GM06990 (cell line): ENCODE measurements at places on chromosomes 4 and X.

DNA sequence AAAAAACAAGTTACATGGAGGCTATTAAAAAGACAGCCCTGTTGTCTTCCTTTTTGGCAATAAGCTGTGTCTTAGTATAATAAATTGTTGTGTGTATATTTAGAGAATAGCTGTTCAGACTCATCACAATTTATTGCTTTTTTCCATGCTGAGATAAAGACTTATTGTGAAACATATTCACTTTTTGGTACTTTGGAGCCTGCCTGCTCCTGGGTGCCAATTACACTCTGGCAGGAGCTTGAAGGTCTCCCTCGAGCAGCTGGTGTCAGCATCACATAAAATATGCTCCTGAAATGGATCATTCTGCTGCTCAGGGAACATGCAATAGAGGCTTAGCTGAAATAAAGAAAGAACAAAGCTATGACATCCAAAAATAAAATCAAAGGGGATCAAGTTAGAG, 211.6 kb upstream of the DKK2 start:
- no peak for DNase-seq

DNA sequence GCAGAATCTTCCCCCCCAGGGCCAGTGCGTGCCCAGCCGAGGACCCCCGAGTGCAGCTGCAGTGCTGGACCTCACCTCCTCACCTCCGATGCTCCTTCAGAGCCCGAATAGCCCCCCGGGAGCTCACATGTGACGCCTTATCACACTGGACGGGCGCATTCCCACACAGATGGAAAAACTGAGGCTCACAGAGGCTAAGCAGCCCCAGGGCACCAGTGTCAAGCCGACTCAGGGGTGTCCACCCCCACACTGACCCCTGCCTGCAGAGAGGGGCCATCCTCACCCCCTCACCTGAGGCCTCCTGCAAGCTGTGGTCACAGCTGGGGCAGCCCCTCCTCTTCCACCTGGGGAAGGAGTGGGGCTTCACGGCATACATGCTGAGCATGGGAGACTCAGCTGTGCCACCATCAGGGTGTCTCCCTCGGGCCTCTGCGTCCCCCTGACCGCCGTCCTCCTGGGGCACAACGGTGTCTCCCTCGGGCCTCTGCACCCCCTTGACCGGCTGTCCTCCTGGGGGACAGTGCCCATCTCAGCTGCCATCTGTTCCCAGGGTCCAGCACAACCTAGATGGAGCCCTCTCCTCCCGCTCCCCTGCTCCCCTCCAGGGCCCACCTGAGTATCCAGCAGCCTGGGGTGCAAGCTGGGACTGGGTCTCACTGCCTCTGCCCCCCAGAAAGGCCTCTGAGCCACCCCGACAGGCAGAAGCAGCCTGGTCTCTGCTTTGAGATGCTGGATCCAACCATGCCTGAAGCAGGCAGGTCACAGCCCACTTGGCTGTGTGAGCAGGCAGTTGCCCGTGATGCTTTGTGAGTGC, 85.3 kb upstream of the NKX1-1 start:
- DNase-seq: no peak

DNA sequence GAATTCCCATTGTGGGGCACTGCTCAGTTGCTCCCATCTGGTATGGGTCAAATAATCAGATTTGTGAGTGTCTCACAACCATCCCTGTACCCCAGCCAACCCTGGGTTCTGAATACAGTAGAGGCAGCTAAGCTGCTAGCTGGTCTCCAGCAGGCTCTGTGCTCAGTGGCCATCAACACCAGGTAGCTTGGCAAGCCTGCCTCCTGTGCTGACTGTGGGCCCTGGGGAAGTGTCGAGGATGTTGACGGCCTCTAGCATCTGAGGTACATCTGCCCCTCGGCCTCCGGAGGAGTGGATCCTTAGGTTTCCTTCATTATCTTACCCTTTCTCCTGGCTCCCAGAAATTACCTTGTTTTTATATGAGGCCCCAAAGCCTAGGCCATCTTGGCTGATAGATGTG, 13.3 kb downstream of the RNF4 start:
- DNase-seq: no peak

- peak; percentile 48 for DNase-seq
Observed at GRCh38 chr4:14783011-14783877, 219.0 kb upstream of the CPEB2 start.

DNA sequence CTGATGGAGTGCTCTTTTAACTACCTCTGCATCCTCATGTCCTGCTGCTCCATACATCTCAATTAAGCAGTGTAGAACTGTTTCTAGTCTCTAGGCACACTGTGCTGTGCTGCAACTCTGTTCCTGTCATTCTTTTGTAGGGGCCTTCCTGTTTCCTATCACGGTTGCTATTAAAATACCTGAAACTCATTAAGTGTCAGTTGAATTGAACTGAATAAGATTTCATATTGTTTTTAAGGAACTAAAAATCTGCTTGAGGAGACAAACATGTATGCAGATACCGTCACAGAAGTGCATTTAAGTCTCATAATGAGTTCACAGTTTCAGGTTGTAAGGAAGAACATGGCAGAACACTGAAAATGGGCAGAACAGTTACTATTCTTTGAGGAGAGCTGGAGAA, 170.1 kb downstream of the LARP7 start:
- peak; percentile 68 for DNase-seq

DNA sequence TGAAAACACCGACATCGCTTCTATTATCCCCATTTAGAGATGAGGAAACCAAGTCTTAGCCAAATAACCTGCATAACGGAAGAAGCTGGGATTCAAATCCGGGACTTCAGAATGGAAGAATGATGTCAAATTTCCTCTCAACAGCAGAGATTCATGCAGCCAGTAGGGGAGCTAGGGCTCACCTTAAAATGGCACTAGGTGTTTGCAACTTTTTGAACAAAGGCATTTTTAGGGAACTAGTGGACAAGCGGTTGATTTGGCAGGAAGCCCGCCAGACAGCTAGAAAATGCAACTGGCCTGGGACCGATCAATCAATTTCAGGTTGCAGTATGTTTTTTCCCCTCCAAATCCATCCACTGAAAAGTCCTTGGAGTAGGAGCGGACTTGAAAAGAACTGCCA, 224.2 kb downstream of the PTTG2 start:
- DNase-seq: no peak
